NCI-H1694 (cell line): ENCODE measurements at places on chromosomes 7 and 10.

DNA sequence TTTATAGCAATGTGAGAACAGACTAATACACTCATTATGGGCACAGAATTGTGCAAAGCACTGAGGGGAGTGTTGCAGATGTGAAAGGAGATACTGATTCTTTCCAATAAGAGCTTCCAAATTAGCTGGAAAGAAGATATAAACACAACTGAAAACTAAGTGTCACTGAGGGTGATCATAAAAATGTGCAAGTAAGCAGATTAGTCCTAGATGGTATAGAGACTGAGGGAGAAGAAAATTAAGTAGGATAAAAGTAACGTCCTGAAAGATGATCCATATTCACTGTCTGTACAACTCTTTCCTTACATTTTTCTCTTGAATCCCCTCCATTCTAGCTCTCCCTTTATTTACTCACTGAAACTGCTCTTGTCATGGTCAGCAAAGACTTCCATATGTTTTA, 11.2 kb upstream of the NXPH1 start:
- no peak for DNase-seq

DNA sequence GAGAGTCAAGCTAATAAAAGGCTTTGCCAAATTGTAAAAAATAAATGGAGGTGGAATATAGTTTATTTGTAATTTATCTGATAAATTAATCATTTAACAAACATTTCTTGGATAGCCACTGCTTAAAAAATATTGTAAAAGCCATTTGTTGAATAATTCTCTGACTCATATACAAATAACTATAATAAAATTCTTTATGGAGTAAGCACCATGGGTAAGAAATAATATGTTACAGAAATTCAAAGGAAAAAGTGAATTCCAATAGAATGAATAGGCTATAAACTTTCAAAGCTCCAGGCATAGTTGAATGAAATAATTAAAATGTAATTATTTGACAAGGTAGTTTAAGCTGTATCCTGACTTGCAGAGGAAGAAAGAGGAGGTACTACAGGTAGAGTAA, 291.4 kb upstream of the TMEM229A start:
- DNase-seq, result no peak

- no peak for DNase-seq
Measured at GRCh38 chr10:58475322-58476277, 37.1 kb upstream of the BICC1 start.

- no peak for DNase-seq
Measured at GRCh38 chr7:39088730-39089593, 111.3 kb downstream of the POU6F2 start.

- DNase-seq, result no peak
Measured at GRCh38 chr10:60896033-60896432, 48.0 kb downstream of the RHOBTB1 start.

DNA sequence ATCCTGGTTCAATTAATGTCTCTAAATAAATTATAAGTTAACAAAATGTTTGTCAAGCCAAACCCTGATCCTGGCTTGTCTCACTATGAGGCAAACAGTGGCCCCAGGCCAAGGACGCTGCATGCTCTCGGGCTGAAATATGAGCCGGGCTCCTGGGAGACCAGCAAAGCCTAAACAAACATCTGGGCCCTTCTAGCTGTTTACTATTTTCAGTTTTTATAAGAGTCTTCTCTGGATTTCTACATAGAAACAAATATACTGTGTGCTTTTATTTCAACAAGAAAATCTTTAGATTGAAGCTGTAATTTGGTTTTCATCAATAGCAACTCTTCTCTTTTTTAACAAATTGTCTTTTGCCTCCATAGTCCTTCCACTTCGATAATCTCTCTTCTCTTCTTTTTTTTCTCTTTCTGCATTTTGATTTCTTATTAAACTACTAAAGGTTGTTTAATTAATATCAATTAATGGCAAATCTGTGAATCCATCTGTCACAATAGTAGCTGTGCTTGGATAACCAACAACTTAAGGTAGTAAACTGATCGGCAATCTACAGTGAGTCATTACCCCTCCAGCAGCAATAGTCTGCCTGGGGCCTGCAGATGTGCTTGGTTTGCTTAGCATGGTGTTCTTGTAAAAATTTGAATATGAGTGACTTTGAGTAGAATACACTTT, 83.3 kb upstream of the DNAJC1 start:
- DNase-seq, result peak; percentile 59
